ENCODE measurements at places on chromosomes 11 and 22. TPM values are rescaled to one million over a fixed set of nuclear protein-coding genes. Genes with fewer than 3 reads are reported as not detected.

GRCh38 chr11:65559951-65560537 is 1.9 kb upstream of the LTBP3 start:
- no peak for DNase-seq

DNA sequence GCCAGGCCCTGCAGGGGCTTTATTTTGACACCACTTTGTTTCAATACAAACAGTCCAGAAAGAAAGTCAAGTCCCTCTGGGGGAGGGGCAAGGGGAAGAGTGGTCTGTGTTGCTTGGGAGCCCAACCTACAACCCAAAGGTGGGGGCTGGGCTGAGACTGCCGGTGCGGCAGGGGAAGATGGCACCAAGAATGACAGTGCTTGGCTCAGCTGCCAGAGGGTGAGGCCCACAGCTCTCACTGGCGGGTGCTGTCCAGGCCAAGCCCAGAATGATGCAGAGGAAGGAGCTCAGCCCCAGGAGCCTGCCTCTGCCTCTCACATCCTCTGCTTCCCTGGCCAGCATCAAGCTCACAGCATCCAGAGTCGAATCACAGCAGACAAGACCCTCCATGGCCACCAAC is 12.4 kb downstream of the ARFGAP2 start:
- no peak for DNase-seq

The CCDC188 gene
- total RNA-seq = 17.3 TPM

DNA sequence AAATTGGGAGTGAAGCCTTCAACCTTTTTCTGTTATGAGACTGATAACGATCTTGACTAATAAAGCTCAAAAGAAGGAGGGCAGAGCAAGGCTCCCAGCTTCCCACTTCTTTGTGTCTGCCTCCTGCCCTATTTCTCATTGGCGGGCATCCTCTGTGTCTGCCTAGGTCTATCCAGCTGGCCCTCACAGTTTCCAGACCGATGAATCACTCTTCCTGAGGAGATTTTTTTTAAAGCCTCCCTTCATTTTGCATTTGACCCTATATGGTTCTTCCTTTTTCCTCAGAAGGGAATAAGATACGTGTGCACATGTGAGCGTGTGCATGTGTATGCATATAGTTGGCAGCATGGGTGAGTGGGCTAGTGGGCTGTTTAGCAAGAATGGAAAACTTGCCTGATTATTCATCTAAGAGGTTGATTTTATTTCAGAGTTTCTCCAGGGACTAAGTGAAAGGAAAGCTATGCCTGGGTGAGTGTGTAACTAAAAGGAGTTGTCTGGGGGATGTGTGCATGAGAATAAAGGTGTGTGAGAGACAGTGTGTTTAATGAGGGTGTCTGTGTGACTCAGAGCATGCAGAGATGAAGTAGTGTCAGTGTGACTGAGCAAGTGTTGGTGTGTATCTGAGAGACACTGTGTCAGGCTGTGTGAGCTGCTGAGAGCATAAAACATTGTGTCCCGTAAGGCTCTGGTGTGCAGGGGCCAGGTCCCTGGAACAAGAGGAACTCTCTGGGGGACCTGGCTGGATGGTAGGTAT is 12.2 kb downstream of the PHLDB1 start:
- peak; percentile 97 for DNase-seq

GRCh38 chr11:134181707-134182106 is 42.1 kb downstream of the NCAPD3 start:
- no peak for DNase-seq

DNA sequence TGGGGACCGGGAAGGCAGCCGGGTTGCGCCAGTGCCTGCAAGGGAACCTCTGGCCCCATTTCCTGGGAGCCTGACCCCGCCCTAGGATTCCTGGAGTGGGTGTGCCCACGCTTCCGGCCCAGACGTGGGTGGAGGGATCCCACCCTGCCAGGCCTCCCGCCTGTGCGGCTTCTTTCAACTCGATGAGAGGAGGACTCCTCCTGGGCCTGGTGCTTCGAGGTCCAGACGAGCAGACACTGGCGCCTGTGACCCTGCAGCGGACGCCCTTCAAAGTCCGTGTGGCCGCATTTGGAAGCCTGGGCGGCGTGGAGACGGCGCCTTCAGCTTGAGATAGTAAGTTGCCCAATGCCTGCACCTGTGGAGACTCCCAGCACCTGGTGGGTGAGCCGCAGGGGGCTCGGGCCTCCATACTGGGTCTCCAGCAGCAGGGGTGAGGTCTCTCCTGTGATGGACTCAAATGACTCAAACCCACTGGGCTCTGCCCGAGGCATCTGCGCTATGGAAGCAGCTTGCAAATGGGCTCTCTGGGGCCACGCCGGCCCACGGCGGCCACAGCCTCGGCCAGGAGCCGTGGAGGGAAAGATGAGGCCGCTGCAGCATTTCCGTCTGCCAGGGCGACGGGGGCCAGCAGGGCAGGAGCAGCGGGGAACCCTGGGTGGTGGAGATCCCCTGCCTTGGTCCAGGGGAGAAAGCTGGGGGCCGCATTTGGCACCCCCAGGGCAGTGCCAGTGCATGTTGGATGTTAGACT is 64.3 kb upstream of the PPARA start:
- no peak for DNase-seq

GRCh38 chr11:8016440-8016839 is 29.3 kb downstream of the EIF3F start:
- no peak for DNase-seq

The OR11H1 gene
- not detected for total RNA-seq

The KCNQ1OT1 gene
- 2.2 TPM for total RNA-seq

GRCh38 chr11:120028897-120029258 is 109.0 kb downstream of the TRIM29 start:
- DNase-seq = no peak

DNA sequence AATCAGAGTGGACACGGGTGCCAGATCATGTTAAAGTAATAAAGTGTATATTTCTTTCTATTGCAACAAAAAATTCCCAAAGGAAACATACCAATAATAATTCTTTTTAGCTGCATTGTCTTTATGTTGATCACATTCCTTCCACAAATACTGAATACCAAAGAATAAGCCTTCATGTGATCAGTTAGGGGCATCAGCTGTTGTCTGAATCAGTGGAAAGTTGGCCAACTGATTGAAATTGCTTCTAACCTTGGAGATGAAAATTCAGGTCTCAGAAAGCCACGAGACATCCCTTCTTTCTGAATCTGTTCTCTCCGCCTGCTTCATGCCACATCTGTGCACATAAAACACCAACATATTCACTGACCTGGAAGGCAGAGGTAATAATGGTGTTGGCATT is 785.2 kb downstream of the KCNA4 start:
- DNase-seq = no peak

- DNase-seq = no peak
These were observed 12.3 kb upstream of the CYP2D6 start for GRCh38 chr22:42142771-42143461.

DNA sequence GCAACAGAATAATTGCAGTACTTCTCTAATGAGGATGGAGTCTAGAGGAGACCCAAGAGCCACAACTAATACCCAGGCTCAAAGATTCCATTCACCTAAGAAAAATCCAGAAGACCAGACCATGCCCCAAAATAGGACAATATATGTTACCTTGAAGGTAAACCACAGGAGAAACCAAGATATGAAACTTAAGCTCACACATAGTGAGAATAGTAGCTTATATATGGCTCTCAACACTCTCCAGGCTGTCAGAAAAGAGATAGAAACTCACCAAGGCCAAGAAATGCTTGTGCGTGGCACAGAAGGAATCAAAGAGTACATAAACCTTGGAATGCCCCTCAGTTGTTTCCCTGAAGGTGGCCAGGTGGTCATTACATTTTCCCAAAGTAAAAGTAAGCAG is 9.1 kb downstream of the FAM111A start:
- DNase-seq = no peak

The KRTAP5-3 gene
- total RNA-seq = not detected

DNA sequence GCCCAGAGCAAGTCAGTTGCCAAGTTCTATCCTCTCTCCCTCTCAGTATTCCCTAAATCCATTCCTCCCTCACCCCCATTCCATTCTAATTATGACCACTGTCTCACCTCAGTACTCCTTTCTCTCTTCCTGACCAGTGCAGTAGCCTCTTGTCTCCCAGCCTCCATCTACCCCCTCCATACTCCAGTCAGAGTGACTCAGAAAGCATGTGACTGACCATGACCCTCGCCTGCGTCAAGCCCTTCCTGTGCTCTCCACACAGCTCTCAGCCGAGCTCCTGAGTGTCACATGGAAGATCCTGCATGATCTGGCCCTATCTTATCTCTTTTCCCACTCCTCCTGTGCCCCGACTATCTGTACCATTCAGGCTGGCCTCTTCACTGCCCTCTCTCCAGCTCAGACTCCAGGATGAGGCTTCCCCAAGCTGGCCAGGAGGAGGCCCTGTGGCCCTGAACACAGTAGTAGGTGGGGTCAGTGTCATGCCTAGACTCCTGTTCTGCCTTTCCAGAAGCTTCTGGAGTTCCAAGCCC is 42.6 kb downstream of the NEU3 start:
- peak; percentile 33 for DNase-seq

The AIFM3 gene
- total RNA-seq = 0.18 TPM

GRCh38 chr11:110479108-110480101 is 49.7 kb downstream of the FDX1 start:
- no peak for DNase-seq

- no peak for DNase-seq
These were observed 11.7 kb downstream of the CERK start for GRCh38 chr22:46726066-46726985.

DNA sequence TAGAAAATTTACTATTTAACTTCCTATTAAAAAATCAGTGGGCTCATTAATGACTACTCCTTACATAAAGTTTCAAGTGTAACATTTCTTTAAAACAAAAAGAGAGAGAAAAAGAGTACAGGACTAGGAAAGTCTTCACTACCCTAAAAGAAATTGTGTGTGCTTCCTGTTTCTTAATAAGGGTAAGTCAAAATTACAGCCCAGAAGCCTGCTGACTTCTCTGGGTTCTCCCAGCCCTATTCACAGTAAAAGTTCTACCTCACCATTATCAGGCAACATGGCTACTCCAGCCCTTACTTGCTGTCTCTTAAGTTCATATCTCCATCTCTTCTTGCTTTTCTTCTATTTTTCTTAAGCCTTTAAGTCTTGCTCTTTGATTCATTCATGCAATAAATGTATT is 20.3 kb upstream of the ZC3H12C start:
- DNase-seq = no peak

The DDIAS gene
- total RNA-seq = 1.2 TPM

DNA sequence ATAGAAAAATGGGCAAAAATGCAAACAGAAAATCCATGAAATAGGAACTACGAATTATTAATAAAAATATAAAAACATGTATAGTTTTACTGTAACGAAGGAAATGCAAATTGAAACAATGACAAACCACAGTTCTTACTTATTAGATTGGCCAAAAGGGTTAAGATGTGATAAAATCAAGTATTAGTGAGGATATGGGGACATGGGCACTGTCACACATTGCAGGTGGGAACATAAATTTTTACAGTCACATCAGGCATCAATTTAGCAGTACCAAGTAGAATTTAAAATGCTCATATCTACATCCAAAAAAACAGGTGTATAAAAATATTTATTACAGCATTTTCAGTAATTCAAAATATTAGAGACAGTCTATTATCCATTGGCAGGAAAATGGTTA is 353.2 kb upstream of the API5 start:
- DNase-seq = no peak

The CECR2 gene
- total RNA-seq = 1.2 TPM

The SYT13 gene
- 0.05 TPM for total RNA-seq

The FAM111A gene
- total RNA-seq = 41.9 TPM

DNA sequence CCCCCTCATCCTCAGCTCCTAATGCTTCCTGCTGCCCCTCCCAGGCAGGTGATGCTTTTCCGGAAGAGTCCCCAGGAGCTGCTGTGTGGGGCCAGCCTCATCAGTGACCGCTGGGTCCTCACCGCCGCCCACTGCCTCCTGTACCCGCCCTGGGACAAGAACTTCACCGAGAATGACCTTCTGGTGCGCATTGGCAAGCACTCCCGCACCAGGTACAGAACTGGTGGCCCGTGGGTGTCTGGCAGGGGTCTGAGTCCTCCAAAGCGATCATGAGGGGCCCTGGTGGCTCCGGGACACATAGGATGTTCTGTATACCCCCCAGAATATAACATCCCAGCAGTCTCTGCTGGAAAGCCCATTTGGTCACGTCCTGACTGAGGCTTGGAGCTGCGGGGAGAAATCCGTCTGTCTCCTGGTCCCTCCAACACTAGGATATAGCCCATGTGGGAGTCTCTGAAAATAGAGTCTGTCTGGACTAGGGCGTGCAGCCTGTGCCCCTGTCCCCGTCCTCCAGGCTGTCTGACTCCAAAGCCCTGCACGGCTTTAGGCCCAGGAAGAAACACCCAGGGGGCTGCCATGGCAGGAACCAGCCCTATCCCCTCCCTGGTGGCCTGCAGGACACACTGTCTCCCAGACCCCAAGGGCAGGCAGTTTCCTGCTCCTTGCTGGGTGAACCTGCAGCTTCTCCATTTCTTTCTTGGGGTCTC is 9.1 kb downstream of the F2 start:
- no peak for DNase-seq

DNA sequence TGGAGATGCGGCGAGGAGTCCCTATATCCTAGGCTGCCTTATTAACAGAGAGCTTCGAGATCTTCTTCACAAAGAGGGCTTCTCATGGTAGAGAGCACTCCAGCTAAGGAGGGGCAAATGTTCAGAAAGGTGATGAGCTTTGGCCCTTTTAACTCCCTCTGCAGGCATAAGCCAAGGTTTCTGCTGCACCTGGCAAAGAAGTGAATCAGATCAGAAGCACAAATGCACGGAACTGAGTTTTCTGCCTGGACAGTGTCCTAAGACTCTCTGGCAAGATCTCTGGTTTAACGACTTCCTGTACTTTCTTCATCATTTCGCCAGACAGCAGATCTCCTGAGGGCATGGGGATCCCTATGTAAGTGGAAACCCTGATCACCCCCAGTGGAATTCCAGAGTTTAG is 37.2 kb downstream of the POU2AF3 start:
- DNase-seq = no peak

DNA sequence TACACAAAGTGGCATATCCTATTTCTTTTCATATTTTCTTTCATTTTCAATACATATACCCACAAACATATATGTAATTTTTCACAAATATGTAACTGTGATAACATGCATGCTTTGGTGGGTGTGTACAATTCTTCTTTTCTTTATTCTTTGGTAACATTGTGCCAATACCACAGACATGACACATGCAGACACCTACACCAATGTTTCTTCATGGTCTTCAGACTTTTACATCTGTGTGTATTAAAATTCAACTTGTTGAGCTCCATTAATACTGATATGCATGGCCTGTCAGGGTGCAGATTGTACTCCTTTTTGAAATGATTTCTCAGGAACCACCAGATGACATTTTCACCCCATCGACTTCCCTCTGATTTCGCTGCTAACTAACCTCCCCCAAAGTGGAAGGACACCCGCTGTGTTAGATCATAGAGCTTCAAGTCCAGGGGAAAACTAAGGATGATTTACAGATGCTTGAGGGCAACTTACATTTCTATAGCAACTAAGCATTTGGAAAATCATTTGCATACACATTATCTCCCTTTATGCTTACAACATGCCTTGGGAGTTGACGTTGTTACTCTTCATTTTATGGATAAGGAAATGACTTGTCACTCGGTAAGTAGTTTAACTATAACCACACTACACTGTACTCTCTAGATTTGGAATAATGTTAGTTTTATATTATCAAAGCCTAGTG is 10.5 kb upstream of the PANX3 start:
- no peak for DNase-seq

The KRTAP5-2 gene
- total RNA-seq = not detected

Measured in glomerular endothelial cell (primary cell).